ENCODE measurements at places on chromosomes 4 and X.
A peak's percentile ranks its signal among the peaks of the same experiment; 100 is the strongest.

DNA sequence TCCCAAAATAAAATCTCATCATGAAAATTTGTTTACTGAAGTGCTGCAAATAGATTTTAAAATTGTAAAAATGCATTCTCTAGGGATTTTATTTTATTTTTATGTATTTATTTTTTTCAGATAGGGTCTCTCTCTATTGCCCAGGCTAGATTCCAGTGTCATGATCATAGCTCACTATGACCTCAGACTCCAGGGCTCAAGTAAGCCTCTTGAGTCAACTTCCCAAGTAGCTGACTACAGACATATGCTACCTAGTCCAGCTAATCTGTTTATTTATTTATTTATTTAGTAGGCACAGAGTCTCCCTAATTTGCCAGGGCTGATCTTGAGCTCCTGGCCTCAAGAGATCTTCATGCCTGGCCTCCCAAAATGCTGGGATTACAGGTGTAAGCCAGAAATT is 317.7 kb upstream of the ANXA10 start:
- DNase-seq: no peak

DNA sequence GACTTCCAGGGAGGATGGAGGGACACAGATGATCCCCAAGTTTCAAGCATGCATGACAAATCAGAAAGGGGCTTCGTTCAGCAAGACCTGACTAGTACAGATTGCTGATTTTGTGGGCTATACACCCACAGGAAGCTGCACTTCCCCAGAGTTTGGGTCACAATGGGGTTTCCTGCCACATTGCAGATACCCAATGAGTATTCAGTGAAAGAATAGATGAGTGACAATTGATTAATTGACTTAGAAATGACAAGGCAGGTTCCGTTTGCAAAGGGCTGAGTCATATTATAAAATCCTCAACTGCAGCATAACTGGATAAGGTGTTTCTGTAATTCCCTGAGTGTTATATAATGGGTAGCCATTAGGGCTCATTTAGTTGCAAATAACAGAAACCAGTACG is 146.6 kb upstream of the TBL1X start:
- DNase-seq: no peak

DNA sequence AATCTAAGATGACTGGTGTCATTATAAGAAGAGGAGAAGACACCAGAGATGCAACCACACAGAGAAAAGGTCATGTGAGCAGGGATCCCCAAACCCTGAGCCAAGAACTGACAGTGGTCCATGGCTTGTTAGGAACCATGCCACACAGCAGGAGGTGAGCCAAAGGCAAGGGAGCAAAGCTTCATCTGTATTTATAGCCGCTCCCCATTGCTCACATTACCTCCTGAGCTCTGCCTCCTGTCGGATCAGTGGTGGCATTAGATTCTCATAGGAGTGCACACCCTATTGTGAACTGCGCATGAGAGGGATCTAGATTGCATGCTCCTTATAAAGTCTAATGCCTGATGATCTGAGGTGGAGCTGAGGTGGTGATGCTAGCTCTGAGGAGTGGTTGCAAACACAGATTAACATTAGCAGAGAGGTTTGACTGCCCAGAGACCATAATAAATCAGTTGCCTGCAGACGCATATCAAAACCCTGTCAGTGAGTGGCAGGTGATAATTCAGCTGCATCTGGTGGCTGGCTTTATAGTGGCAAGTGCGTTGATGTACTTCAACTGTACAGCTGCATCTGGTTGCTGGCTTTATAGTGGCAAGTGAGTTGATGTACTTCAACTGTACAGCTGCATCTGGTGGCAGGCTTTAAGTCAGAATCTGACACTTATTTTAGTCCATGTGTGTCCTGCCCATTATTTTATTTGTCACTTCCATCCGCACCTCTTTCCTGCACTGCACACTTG is 19.8 kb upstream of the CXCL2 start:
- no peak for DNase-seq

GRCh38 chrX:109535578-109535977 is 1.1 kb upstream of the NXT2 start:
- DNase-seq: no peak

- no peak for DNase-seq
These were observed 116.9 kb downstream of the RASL11B start for GRCh38 chr4:52979020-52979419.

DNA sequence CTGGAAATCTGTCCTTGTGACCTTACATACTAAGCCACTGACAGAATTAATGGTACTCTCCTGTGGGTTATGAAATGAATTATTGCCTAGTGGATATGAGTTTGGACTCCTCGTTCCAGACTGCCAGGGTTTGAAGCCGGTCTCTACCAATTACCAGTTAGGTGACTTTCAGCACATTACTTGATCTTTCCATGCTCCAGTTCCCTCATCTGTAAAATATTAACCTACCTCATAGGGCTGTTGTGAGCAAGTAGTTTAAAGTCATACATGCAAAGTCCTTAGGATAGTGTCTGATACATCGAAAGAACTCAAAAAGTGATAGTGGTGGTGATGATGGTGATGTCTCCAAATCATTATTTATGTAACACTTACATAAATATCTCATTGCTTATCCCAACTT is 373.5 kb upstream of the ARX start:
- DNase-seq: no peak

- DNase-seq: no peak
These were observed 8.0 kb downstream of the OFD1 start for GRCh38 chrX:13742397-13743176.

DNA sequence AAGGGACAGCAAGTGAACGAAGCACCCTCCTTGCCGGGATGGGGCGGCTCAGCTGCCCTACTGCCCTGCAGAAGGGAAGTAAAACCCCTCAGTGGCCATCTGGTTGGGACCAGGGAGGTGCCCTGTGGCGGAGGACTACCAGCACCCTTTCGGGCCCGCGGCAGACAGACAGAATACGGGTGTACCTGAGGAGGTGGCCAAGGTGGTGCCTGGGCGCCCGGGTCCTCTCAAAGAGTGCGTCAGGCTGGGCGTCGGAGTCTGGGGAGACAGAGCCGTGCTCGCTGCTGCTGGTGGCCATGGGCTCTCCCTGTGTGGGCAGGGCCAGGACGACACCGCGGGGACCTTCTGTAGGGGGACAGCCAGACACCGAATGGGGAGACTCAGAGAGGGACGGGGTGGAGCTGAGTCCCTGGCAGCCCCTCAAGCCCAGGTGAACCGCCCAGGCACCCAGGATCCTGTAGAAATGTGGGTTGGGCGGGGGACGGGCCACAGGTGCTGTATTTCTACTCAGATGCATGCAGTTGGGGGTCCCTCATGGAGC is 29.7 kb downstream of the PDHA1 start:
- DNase-seq: no peak

DNA sequence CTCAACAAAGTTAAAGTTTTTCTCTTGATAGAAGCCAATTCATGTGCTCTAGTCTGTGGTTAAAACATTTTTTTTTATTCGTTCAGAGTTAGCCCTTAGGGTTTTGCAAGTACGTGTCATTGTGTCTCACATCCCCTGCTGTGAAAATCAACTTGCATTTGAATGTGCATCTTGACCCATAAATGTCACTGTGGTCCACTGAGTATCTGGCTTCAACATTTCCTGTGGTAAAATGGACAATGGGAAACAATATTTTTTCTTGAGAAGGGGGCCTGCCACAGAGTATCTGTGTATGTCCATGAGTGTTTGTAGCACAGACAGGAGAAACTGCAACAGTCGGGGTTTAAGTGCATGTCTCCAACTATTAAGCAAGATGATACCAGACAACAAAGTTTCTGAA is 554.8 kb upstream of the TENM3 start:
- no peak for DNase-seq

GRCh38 chrX:120419463-120419862 is 49.6 kb downstream of the LAMP2 start:
- no peak for DNase-seq

GRCh38 chr4:187603093-187604025 is 392.2 kb upstream of the ZFP42 start:
- DNase-seq: peak; percentile 55

DNA sequence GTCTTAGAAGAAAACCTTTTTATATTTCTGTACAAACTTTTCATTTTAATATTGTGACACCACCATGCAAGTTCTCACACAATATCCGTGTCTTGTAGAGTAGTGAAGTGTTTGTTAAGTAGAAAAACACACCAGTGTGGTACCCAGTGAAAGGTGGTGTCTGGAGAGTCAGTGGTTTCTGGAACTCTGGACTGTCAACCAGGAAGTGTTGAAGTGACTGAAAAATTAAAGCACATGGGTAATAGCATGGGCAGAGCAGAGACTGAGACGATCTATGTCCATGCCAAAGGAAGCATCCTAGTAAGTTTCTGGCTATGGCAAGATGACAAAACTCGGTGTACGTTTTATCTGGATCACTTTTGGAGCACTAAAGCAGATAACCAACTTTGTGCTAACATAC is 22.2 kb downstream of the RAB9A start:
- DNase-seq: no peak

DNA sequence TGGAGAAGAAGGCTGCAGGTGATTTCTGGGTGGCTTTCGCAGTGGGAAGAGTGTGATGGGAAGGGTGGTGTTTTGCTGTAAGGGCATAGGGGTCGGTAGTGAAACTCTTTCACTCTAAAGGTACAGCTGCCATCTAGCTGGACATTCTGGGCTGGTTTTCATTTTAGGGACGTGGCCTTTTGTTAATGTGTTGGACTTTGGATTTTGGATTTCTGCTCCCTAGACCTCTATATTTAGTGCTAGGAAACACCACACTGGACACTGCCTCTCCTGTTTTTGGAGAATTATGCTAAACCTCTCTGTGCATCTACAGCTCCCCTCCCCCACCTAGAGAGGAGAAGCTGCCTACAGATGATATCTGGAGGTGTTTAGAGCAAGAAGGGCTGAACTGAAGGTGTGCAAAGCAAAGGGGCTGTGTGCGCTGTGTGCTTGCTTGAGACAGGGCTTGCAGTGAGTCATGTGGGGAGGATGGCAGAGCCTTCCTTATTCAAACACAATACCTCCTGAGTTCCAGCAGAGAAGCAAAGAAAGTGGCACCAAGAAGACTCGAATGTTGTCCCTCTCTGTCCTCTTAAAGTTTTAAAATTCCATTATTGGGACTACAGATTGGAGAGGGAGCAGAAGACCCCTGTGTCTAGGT is 47.9 kb downstream of the STARD8 start:
- DNase-seq: no peak

- no peak for DNase-seq
These were observed 654.6 kb downstream of the RAPGEF2 start for GRCh38 chr4:159757499-159757898.

DNA sequence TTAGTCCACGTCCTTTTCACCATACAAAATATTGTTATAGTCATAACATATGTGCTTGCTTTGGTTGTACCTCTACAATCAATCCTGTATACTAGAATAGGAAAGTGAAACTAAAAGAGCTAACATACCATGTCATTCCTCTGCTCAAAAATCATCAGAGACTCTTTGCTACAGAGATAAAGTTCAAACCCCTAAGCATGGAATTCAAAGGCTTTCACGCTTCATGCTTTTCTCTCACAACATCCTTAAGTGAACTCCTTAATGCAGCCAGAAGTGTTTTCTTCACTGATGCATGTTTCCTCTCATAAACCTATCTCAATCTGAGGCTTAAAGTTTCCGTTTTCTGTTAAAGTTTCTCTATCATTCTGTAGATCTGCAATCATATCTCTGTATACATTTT is 744.6 kb upstream of the IGFBP7 start:
- DNase-seq: peak; percentile 72

- DNase-seq: no peak
These were observed 189.3 kb upstream of the GPRIN3 start for GRCh38 chr4:89496851-89497250.

DNA sequence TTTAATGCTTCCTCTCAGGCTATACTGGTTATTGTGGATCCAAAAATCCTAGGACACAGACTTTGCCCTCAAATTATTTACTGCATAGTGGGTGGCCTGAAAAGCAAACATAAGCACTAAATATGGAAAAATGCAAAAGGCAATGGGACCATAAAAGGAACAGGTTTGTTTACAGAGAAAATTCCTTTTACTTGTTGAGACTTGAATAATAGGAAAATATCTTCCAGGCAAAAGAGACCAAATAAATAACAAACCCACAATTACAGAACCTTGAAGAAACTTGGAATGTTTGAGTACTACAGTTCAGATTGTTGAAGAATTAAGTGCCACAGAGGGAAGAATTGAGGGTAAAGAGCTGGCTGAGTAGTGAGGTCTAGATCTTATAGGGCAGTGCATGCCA is 711.0 kb downstream of the C4orf33 start:
- no peak for DNase-seq
